ENCODE measurements at places on chromosomes 7 and 10.

DNA sequence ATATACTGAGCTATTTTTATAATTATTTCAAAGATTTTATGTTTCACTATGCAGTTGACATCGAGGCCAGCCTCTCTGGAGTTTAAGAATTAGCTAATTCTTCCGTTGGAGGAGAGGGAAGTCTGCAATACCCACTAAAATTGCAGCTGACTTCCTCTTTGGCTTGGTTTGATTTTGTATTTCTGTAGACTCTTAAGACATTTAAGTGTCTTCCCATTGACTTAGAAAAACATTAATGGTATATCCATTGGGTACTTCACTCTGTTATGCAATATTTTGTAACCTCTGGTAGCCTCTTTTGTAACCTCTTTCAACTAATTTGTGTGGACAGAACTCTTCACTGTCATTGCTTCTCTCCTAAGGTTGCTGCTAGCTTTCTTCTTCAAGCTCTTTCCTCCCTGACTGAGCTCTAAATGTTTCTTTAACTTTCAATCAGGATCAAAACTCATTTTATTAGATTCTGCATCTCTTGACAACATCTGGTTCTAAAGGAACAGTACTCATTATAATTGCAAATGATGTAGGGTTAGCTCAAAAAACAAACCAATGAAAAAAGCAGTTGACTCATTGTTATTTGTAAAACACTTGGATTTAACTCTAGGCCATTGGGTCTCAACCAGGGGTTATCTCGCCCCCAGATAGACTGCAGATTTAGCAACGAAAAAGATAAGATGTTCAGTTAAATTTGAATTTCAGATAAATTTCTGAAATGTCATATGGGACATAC lies 1.7 kb upstream of the ANKRD22 start:
- no peak for DNase-seq

GRCh38 chr10:15419279-15419874 lies 48.3 kb upstream of the FAM171A1 start:
- peak; percentile 18 for DNase-seq

GRCh38 chr7:68888971-68889385 lies 709.3 kb upstream of the AUTS2 start:
- no peak for DNase-seq

- DNase-seq: no peak
Measured at GRCh38 chr10:132283604-132284382, 24.0 kb downstream of the STK32C start.

- DNase-seq: no peak
Measured at GRCh38 chr7:155289949-155290501, 7.7 kb upstream of the INSIG1 start.

DNA sequence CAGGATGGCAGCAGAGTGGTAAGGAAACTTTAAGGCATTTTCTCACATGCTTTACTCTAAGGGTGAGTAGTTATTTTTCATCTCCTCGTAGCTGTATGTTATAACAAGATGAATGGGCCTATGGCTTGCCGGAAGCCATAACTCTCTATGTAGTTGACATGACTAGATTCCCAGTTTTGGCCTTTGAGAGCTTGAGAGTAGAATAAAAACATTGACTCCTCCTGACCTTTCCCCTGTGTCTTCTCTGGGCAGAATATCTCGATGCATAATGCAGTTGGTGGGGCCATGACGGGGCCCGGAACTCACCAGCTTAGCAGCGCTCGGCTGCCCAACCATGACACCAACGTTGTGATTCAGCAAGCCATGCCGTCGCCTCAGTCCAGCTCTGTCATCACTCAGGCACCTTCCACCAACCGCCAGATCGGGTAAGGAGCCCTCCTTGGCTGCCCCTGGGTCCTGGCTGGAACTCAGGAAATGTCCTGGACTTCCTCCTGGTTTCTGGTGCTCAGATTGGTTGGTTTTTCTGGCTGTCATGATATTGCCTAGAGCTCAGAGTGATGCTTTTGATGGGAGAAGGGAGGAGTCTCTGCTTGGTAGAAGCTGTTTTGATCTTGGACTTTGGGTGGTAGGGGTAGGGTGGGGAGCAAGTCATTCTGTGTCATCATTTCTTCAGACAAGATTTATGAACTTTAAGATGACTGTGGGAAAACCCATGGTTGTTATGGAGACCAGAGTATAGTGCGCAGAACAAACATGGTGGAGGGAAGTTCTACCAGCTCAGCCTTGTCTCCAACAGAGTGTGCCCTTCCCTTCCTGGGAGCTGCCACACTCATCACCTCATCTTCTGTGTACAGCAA lies 158.0 kb downstream of the CREB5 start:
- DNase-seq: no peak

DNA sequence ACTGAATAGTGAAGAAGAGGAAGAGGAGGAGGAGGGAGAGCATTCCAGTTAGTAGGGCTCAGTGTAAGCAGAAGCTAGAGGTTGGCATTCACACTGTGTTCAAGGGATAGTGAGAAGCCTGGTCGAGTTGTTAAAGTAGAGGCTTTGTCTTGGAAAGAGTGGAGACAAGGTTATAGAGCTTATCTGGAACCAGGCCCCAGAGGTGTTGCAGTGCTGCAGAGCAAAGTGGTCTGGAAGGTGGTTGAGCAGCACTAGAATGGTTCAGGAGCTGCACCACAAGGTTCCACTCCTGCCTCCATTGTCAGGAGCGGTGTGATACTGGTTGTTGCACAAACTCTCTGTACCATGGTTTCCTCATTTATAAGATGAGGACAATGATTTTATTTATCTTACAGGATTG lies 8.8 kb upstream of the PCGF5 start:
- DNase-seq: no peak

DNA sequence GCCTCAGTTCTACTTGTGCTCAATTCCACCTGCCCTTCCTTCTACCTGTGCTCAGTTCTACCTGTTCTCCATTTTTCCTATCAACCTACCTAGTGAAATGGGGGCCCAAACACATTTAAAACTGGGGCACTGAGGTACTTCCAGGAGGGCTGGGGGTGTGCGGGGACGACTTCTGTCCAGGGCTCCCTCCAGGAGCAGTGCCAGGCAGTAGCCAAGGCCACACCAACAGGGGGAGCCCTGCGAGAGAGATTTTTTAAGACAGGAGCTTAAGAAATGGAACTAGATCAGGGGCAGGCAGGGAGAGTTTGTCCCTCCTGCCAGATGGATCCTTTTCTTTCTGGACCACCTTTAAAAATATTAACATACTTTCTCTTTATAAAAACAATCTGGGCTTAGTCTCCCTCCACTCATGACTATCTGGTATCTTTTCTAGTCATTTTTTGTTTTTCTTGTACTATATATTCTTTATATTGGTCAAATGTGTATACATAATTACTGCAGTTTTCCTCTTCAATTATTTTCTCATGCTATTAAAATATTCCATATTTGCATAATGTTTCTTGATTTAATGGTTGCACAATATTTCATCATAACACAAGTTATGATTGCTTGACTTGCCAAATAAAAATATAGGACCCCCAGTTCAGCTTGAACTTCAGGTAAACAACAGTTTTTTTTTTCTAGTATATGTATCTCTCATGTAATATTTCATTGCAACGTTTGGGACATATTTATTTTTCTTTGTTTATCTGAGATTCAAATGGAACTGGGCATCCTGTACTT lies 47.3 kb upstream of the INSYN2A start:
- peak; percentile 42 for DNase-seq

DNA sequence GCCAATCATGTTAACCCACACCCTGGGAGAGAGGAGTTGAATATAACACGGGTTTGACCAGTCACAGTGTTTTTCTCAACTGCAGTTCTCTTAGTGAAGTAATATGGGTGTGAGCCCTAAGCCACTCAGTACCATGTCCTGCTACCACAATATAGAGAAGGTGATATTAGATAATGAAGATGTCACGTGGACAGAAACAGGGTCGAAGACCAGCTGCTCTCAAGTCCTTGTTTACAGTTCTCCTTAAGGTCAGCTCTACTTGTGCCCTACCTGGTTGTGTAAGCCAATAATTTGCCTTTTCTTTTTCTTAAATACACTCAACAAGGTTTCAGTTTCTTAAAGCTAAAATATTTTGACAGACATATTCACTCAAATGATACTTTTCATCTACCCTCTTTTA lies 128.3 kb upstream of the POT1 start:
- no peak for DNase-seq

- DNase-seq: no peak
Measured at GRCh38 chr10:99610221-99610620, 10.0 kb downstream of the SLC25A28 start.

Data from HT1080 (cell line).